ENCODE measurements at places on chromosomes 6 and 20.

DNA sequence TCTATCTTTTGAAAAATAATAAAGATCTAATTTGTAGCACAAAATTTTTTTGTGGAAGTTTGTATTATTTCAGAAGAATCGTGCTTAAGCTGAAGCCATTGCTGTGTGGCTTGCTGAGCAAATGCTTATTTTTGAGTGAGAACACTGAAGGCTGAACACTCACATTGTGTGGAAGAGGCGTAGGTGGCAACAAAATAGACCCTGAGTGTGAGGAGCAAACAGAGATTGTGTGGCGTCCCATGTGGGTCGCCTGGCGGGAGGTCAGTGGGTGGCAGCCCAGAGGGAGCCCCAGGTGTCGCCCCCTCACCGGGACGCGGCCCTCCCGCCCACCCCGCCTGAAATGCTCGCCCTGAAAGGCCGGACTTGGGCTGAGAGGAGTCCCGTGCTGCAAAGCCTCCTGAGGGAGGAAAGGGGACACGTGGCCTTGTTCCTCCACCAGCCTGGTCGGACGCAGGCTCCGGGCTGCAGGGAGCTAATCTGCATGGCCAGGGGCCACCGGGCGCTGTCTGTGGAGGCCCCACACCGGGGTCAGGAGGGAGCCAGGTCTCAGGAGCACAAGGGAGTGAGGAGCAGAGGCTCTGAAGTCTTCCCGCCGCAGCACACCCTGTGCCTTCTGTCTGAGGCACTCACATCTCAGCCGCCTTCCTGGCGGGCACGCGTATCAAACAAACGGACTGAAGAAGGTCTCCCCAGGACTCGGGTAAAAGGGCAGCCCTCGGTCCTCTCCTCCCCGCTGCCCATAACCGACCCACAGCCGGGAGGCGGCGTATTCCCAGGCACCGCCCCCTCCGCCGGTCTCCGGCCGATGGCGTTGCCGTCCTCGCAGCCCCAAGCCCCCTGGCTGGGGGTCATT is 15.9 kb downstream of the DDO start:
- peak overlapping the region; percentile 61 for H3K27ac ChIP-seq
- no peaks in the 10 kb centered on the region for H3K36me3 ChIP-seq

DNA sequence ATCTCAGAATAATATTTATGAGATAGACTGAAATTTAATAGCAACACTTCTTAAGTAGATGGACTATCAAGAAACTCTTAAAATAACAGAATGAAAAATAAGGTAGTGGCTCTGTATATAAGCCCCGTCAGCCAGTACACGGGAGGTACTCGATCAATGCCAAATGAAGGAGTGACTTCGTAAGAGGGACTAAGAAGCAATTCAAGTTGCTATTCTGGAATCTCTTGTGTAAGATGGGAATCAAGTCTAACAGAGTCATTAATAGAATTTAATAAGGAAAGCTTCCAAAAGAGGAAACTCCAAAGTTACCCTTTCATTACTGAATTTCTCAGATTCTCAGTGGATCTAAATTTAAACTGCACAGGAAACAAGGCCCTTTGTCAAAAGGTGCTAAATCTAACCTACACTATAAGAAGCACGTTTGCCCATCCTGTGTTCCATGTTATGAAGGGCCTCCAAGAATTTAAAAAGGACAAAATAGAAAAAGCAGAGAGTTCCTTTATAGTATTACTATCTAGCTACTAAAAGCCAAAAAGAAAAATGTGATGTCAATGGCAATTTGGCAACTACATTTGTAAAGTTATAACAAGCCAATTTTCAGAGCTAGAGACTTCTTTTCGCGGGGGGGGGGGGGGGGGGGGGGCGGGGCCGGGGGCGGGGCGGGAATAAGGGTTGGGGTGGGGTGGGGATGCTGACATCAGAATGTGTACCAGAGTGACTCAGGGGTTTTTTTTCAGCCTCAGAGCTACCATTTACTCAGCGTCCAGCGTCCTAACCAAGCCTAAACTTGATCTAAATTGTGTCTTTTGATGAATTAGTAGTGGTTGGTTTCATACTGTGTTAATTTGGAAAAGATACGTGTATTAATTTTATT is 200.6 kb downstream of the GMPR start:
- H3K4me1 ChIP-seq, result no peaks in the 10 kb centered on the region
- H3K27me3 ChIP-seq, result no peaks in the 10 kb centered on the region
- peaks cover 9% of the 10 kb centered on the region for H3K36me3 ChIP-seq
- H3K27ac ChIP-seq, result peak overlapping the region; percentile 19

DNA sequence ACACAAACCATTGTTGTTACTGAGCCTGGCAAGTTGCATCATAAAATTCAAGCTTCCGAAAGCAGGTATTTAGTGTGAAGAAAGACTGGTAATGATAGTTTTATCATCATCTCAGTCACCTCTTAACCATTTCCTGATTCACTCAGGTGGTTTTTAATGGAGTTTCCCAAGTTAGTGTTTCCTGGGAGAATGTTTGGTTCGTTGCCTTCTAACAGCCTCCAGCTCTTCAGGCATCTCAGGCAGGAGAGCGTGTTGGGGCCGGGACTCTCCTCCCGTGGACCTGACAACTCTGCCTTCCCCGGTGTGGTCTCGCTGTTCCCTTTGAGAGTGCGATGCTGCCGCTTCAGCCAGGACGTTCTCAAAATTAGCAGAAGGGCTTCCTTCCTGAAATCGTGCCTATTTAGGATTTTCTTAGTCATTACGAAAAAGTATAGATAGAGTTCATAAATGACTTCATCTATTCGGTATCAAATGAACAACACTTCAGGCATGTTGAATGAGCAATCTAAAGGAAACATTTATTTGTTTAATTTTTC is 105.0 kb upstream of the QKI start:
- peaks cover 3% of the 10 kb centered on the region for H3K27me3 ChIP-seq
- no peak overlapping the region for H3K4me3 ChIP-seq
- H3K27ac ChIP-seq, result no peak overlapping the region
- H3K4me1 ChIP-seq, result peaks cover 4% of the 10 kb centered on the region
- H3K36me3 ChIP-seq, result no peaks in the 10 kb centered on the region

- H3K27ac ChIP-seq, result peak overlapping the region; percentile 88
- DNase-seq, result no peak
- peaks cover 22% of the 10 kb centered on the region for H3K4me1 ChIP-seq
- peaks cover 4% of the 10 kb centered on the region for H3K36me3 ChIP-seq
Observed at GRCh38 chr6:6886171-6886885, 221.4 kb upstream of the RREB1 start.

GRCh38 chr6:5968817-5969734 is 37.6 kb downstream of the NRN1 start:
- no peak overlapping the region for H3K27ac ChIP-seq
- H3K4me3 ChIP-seq, result no peak overlapping the region
- DNase-seq, result no peak
- no peaks in the 10 kb centered on the region for H3K36me3 ChIP-seq

GRCh38 chr6:122248001-122248669 is 151.3 kb upstream of the HSF2 start:
- H3K4me3 ChIP-seq, result no peak overlapping the region
- no peaks in the 10 kb centered on the region for H3K27me3 ChIP-seq
- H3K36me3 ChIP-seq, result no peaks in the 10 kb centered on the region
- H3K27ac ChIP-seq, result no peak overlapping the region
- no peaks in the 10 kb centered on the region for H3K4me1 ChIP-seq

DNA sequence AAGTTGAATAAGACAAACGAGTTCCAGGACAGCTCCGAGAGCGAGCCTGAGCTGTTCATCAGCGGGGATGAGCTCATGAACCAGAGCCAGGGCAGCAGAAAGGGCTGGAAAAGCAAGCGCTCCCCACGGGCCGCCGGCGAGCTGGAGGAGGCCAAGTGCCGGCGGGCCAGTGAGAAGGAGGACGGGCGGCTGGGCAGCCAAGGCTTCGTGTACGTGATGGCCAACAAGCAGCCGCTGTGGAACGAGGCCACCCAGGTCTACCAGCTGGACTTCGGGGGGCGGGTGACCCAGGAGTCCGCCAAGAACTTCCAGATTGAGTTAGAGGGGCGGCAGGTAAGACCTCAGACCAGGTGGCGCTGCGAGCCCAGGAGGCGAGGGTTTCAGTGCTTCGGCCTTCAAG is 56.0 kb upstream of the TMEM181 start:
- H3K4me1 ChIP-seq, result no peaks in the 10 kb centered on the region
- no peaks in the 10 kb centered on the region for H3K27me3 ChIP-seq
- H3K4me3 ChIP-seq, result no peak overlapping the region
- H3K27ac ChIP-seq, result no peak overlapping the region
- no peak for DNase-seq

GRCh38 chr6:168314021-168314420 is 5.6 kb downstream of the DACT2 start:
- H3K36me3 ChIP-seq, result peaks cover 6% of the 10 kb centered on the region
- peaks cover 52% of the 10 kb centered on the region for H3K4me1 ChIP-seq
- peak overlapping the region; percentile 90 for H3K27ac ChIP-seq
- H3K27me3 ChIP-seq, result peaks cover 14% of the 10 kb centered on the region
- no peak for DNase-seq

GRCh38 chr6:22557007-22557406 is 12.4 kb upstream of the HDGFL1 start:
- no peak for DNase-seq
- no peaks in the 10 kb centered on the region for H3K27me3 ChIP-seq
- H3K36me3 ChIP-seq, result no peaks in the 10 kb centered on the region
- no peak overlapping the region for H3K27ac ChIP-seq

GRCh38 chr6:305371-306206 is 13.3 kb downstream of the DUSP22 start:
- DNase-seq, result no peak
- peaks cover 9% of the 10 kb centered on the region for H3K36me3 ChIP-seq
- no peaks in the 10 kb centered on the region for H3K4me1 ChIP-seq

- peaks cover 23% of the 10 kb centered on the region for H3K4me1 ChIP-seq
- DNase-seq, result no peak
- H3K36me3 ChIP-seq, result no peaks in the 10 kb centered on the region
- peaks cover 40% of the 10 kb centered on the region for H3K27me3 ChIP-seq
- H3K27ac ChIP-seq, result no peak overlapping the region
Observed at GRCh38 chr20:3728876-3729275, 3.6 kb upstream of the HSPA12B start.

DNA sequence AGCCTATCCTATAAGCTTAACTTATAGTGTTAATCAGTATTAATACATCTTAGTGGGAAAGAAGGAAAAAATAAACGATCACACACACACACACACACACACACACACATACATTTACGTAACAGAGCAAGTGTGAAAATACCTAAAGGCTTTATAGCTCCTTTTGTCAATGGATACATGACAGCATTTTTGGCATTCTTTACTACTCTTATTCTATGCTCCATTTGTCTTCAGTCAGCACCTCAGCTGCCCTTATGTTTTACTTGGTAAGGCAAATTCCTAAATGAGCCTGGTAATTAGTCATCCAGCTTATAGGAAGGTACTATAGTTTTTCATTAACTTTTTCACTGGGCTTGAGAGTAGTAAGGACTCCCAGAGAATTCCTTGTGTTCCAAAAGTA is 25.1 kb upstream of the SLC17A3 start:
- peaks cover 8% of the 10 kb centered on the region for H3K4me1 ChIP-seq
- peak overlapping the region; percentile 42 for H3K27ac ChIP-seq
- H3K36me3 ChIP-seq, result no peaks in the 10 kb centered on the region
- H3K4me3 ChIP-seq, result no peak overlapping the region
- peaks cover 3% of the 10 kb centered on the region for H3K27me3 ChIP-seq

DNA sequence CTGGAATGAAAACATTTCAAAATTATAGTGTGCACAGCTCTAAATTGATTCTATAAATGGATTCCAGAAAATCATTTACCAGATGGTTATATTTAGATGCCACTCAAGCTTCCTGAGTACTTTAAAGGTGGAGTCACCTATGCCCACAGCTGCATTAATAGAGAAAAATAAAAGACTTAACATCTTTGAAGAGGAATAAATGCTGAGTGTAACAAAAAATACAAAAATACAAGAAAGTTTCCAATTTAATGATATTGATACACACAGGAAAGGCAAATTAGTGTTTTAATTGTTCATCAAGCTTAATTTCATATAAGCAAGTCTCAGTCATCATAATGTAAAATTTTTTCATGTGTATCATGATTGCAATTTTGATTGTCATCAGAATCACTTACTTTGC is 89.5 kb upstream of the MANEA start:
- H3K4me3 ChIP-seq, result no peak overlapping the region
- H3K36me3 ChIP-seq, result no peaks in the 10 kb centered on the region
- H3K27me3 ChIP-seq, result no peaks in the 10 kb centered on the region
- no peaks in the 10 kb centered on the region for H3K4me1 ChIP-seq
- H3K27ac ChIP-seq, result no peak overlapping the region

DNA sequence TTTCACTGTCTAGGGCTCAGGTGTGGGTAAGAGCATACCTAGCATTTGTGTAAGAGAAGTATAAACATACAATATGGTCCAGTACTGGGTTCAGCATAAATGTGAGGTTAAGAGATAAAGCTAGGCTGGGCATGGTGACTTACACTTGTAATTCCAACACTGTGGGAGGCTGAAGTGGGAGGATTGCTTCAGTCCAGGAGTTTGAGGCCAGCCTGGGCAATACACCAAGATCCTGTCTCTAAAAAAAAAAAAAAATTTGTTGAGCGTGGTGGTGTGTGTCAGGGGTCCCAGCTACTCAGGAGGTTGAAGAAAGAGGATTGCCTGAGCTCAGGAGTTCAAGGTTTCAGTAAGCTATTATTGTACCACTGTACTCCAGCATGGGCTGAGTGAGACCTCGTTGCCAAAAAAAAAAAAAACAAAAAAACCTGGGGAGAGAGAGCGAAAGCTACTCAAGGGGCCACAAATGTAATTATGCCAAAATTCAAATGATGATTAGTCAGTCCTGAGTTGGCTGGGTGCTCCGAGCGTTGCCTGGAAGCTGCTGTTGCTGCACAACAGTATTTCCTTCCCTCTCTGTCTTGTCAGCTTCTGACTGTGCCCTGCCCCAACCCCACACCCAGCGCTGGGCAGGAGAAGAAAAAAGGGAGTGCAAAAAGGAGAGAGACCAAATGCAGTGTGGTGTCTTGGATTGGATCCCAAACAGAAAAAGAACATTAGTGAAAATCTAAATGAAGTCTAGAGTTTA is 24.0 kb downstream of the CMTR1 start:
- H3K4me3 ChIP-seq, result no peak overlapping the region
- H3K36me3 ChIP-seq, result peaks cover 44% of the 10 kb centered on the region
- H3K4me1 ChIP-seq, result peaks cover 27% of the 10 kb centered on the region
- no peak for DNase-seq

GRCh38 chr6:113047148-113047547 is 700.0 kb downstream of the RFPL4B start:
- no peak overlapping the region for H3K27ac ChIP-seq
- no peaks in the 10 kb centered on the region for H3K36me3 ChIP-seq
- H3K27me3 ChIP-seq, result no peaks in the 10 kb centered on the region
- peaks cover 33% of the 10 kb centered on the region for H3K4me1 ChIP-seq
- DNase-seq, result no peak

DNA sequence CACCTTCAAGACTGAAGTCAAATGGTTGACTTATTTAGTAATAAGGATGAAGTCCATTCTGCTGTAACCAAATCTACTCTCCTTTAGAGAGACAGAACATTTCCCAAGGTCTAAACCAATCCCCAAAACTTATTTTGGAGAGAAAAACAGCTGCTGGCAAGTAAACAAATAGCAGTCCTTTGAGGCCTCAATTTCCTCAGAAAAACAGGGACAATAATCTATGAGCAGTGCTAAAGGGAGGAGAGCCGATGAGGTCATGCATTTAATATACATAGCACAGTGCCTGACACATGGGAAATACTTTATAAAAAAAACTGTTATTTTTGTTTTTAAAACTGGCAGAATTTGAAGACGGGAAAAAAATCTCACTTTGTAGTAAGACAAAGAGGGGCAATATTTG is 526.0 kb downstream of the EPM2A start:
- H3K36me3 ChIP-seq, result no peaks in the 10 kb centered on the region
- no peak overlapping the region for H3K4me3 ChIP-seq
- H3K4me1 ChIP-seq, result peaks cover 23% of the 10 kb centered on the region
- H3K27ac ChIP-seq, result no peak overlapping the region
- H3K27me3 ChIP-seq, result peaks cover 43% of the 10 kb centered on the region
- DNase-seq, result no peak

GRCh38 chr6:167403427-167403826 is 78.5 kb downstream of the TTLL2 start:
- no peak for DNase-seq
- H3K27me3 ChIP-seq, result peaks cover 16% of the 10 kb centered on the region
- no peak overlapping the region for H3K4me3 ChIP-seq
- H3K27ac ChIP-seq, result no peak overlapping the region
- H3K4me1 ChIP-seq, result no peaks in the 10 kb centered on the region
- H3K36me3 ChIP-seq, result no peaks in the 10 kb centered on the region
